Large intestine (tissue), 12 donors: ENCODE measurements at places on chromosomes 6 and 20. TPM values are rescaled to one million over a fixed set of nuclear protein-coding genes. Genes with fewer than 3 reads are reported as not detected.

Gene COX7A2
- 241 TPM for polyA plus RNA-seq

Gene KCNK5
- 31.4 TPM for polyA plus RNA-seq

Gene FAM184A
- 13.8 TPM for polyA plus RNA-seq

Gene VNN1
- 2.0 TPM for polyA plus RNA-seq

Gene SCGN
- 36.9 TPM for polyA plus RNA-seq

Gene NOX3
- not detected for polyA plus RNA-seq

Gene MEI4
- polyA plus RNA-seq = 0.09 TPM

Gene DEFB127
- not detected for polyA plus RNA-seq

Gene UST
- 2.9 TPM for polyA plus RNA-seq

Gene MUC21
- polyA plus RNA-seq = not detected

Gene CFAP61
- polyA plus RNA-seq = 0.36 TPM

Gene MCHR2
- polyA plus RNA-seq = 0.04 TPM

DNA sequence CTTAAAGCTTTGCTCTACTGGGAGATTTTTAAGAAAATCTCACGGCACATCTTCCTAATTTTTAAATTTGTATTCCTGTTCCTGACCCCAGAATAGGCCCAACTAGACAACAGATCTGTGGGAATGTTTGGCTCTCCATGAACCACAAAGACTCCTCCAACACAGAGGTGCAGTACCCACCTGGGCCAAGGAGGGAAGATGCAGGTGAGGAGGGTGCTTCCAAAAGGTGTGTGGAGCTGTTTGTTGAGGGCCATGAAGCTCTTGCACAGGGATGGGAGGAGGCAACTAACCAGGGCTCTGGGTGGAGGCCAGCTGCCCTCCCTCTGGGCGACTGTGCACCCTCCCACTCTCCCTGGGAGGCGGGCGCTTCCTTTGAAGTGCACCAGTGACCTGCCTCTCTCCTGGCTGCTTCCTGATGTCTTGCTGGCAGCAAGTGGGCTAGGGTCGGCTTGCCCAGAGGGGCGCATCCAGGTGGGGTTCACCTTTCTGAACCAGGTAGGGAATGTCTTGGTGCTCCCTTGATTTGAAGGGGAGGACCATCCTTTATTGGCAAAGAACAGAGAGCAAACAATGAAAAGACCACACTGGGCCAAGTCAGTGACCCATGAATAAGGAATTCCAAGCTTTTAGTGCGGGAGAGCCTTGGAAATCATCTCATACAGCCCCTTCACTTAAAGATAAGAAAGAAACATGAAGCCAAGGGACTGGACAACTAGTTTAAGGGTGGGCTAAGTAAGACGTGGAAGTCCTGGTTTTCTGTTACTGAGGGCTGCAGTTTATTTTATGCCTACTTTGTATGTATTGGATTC lies 76.0 kb downstream of the ANKRD6 start:
- H3K27ac ChIP-seq = no peak overlapping the region
- no peaks in the 10 kb centered on the region for H3K36me3 ChIP-seq
- H3K4me3 ChIP-seq = no peak overlapping the region
- H3K4me1 ChIP-seq = no peaks in the 10 kb centered on the region
- no peak for DNase-seq
- H3K27me3 ChIP-seq = no peaks in the 10 kb centered on the region

DNA sequence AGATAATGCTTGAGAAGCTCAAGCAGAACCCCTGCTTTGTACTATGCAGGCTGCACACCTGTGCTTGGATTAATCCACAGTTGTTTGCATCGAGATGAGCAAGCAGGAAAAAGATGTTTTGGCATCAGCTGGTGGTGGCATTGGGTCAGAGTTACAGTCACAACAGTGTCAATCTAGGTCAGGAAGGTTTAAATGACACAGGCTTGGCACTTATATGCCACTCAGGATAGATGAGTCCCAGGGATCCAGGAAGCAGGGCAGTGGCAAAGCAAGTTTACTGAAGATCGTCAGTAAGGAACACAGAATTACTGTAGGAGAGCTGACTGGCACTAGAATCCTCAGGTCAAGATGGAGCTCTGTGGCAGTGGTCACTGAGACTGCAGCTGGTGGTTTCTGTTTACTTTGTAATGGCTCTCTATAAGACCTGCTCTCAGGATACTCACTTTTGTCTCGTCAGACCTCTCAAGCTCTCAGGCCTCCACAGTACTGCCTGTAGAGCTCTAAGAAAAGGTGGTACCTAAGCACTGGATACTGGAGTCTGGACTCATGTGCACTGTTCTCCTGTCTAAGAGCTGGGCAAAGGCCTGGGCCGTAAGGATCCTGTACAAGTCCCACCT lies 110.1 kb upstream of the HS3ST5 start:
- H3K36me3 ChIP-seq = no peaks in the 10 kb centered on the region
- no peak overlapping the region for H3K4me3 ChIP-seq
- no peak overlapping the region for H3K27ac ChIP-seq
- no peaks in the 10 kb centered on the region for H3K4me1 ChIP-seq
- DNase-seq = no peak

DNA sequence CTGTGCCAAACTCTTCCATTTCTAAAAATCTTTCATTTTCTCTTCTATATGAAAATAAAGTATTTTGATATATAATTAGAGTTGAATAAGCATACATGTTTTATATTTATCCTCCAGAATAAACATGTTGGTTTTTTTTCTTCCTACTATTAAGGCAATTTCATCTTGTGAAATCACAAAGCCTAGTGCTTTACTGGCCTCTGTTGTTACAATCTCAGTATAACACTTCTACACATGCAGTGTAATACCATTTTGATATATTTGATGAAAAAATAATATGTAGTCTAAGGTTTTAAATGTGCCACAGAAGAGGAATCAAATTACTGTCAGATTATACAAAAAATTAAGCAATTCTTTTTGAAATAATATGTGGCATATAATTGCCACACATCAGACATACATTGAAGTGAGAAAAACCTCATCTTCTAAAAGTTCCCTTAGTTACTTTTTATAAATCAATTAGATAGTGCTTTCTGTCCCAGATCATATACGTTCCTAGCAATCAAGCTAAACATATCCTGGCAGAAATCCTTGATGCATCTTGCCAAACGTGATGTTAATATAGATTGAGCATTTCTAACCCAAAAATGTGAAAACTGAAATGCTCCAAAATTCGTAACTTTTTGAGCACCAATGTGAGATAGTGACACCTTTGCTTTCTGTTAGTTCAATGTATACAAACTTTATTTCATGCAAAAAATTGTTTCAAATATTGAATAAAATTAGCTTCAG lies 225.1 kb upstream of the MANEA start:
- H3K27me3 ChIP-seq = no peaks in the 10 kb centered on the region
- H3K4me1 ChIP-seq = no peaks in the 10 kb centered on the region
- no peak overlapping the region for H3K27ac ChIP-seq

GRCh38 chr6:39225543-39225942 lies 3.7 kb downstream of the KCNK5 start:
- peak; percentile 86 for DNase-seq
- H3K27me3 ChIP-seq = peaks cover 3% of the 10 kb centered on the region
- H3K4me1 ChIP-seq = peaks cover 51% of the 10 kb centered on the region
- no peak overlapping the region for H3K4me3 ChIP-seq
- peaks cover 24% of the 10 kb centered on the region for H3K36me3 ChIP-seq

- no peaks in the 10 kb centered on the region for H3K27me3 ChIP-seq
- no peak for DNase-seq
- no peaks in the 10 kb centered on the region for H3K36me3 ChIP-seq
- H3K4me3 ChIP-seq = no peak overlapping the region
- H3K27ac ChIP-seq = no peak overlapping the region
These were observed 36.2 kb downstream of the SUN5 start for GRCh38 chr20:32967961-32968457.

DNA sequence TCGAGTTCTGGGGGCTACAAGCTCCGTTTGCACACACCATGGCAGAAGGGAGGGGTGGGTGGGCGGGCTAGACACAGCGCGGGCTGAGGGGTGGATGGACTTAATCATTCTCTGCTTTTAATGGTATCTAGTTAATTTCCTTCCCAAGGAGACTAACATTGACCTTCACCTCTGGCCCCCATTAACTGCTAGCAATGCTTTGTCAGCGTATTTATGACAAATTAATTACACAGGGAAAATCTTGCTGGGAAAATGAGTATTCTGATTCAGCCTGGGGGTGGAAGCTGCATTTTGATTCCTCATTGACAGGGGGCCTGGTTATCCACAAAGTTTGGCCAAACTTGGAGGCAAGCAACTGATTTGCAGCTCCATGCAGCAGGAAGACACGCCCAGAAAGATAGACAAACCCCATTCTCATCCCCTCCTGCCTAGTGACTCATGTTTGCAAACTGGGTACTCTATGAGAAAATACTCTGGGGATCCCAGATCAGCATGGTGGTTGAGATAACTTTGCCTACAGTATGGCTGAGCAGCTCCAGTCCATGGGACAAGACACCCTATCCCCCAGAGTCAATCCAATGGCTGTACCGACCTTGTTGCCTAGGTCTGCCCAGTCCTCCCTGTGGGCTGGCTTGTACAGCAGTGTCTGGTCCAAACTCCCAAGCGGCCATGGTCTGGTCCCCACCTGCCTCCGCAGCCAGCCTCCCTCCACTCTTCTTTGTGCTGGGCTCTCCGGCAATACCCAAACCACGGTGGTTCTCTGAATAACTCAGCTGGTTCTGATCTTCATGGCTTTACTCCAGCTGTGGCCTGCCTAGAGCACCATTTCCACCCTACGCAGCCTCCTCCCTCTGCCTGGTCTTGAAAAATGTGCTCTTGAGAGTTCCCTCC lies 19.7 kb downstream of the ZBP1 start:
- H3K27ac ChIP-seq = no peak overlapping the region
- no peak overlapping the region for H3K4me3 ChIP-seq
- DNase-seq = no peak
- no peaks in the 10 kb centered on the region for H3K27me3 ChIP-seq
- H3K4me1 ChIP-seq = peaks cover 18% of the 10 kb centered on the region
- no peaks in the 10 kb centered on the region for H3K36me3 ChIP-seq

GRCh38 chr6:33241968-33242367 lies 29.7 kb downstream of the VPS52 start:
- DNase-seq = no peak
- H3K36me3 ChIP-seq = no peaks in the 10 kb centered on the region
- H3K27ac ChIP-seq = no peak overlapping the region
- no peak overlapping the region for H3K4me3 ChIP-seq
- peaks cover 13% of the 10 kb centered on the region for H3K27me3 ChIP-seq
- H3K4me1 ChIP-seq = no peaks in the 10 kb centered on the region

GRCh38 chr20:48734104-48734749 lies 93.6 kb downstream of the PREX1 start:
- H3K4me3 ChIP-seq = no peak overlapping the region
- no peaks in the 10 kb centered on the region for H3K27me3 ChIP-seq
- no peak overlapping the region for H3K27ac ChIP-seq
- no peaks in the 10 kb centered on the region for H3K36me3 ChIP-seq
- no peak for DNase-seq

DNA sequence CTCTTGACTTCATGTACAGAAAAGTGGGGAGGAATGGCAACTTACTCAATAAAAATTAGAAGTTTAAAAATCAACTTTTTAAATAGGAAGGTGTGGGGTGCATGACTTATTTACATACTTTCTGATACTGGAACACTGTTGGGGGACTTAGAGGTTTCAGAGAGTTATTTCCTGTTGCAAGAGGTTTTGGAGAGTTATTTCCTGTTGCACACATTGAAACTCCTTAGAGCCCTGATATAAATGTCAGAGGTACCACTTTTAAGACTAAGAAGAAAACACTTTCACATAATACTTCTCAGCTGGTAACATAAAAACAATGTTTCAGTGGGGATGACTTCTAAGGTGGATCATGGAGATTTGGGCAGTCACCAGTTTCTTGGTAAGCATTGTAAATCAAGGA lies 579.9 kb downstream of the MMUT start:
- no peaks in the 10 kb centered on the region for H3K36me3 ChIP-seq
- H3K27me3 ChIP-seq = no peaks in the 10 kb centered on the region
- DNase-seq = no peak
- no peak overlapping the region for H3K27ac ChIP-seq
- no peaks in the 10 kb centered on the region for H3K4me1 ChIP-seq

DNA sequence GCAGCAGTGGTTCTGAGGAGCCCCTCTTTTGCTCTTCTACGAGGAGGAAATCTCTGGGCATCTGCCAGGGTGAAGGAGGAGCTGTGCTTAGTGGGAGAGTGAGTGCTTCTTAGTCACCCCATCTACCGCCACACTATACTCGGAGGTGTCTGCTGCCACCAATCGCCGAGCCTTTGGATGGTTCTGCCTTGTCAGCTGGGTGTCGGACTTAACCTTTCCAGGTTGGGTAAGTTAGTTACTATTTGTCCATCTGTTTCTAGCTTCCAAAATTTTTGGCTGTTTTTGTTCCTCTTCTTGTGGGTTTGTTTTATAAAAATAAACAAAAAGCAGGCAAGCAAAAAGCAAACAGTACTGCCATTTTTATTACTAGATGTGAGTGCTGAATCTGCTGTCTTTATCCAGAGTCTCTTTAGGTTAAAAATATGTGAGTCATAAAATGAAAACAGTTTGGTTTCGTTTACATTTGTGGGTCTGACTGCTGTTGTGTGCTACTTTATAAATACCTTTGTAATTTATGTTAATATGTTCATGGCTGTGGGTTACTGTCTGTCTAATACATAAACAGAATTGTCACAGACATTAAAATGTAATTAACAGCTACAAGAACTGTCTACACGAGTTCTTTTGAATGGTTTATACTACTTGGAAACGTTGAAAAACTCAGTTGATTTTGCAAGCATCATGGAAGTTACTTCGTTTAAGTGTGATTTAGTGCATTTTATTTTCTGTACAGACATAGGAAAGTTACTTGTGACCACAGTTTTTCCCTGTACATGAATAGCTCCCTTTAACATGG lies 89.2 kb downstream of the ARID1B start:
- H3K36me3 ChIP-seq = no peaks in the 10 kb centered on the region
- H3K4me1 ChIP-seq = no peaks in the 10 kb centered on the region
- no peaks in the 10 kb centered on the region for H3K27me3 ChIP-seq

GRCh38 chr6:3324262-3324942 lies 65.7 kb downstream of the PSMG4 start:
- H3K27me3 ChIP-seq = no peaks in the 10 kb centered on the region
- no peak overlapping the region for H3K4me3 ChIP-seq
- peaks cover 34% of the 10 kb centered on the region for H3K36me3 ChIP-seq
- peaks cover 11% of the 10 kb centered on the region for H3K4me1 ChIP-seq
- DNase-seq = peak; percentile 28

- H3K27me3 ChIP-seq = peaks cover 3% of the 10 kb centered on the region
- no peak overlapping the region for H3K4me3 ChIP-seq
- H3K36me3 ChIP-seq = no peaks in the 10 kb centered on the region
- no peak overlapping the region for H3K27ac ChIP-seq
These were observed 98.3 kb downstream of the SIM1 start for GRCh38 chr6:100366419-100366818.

- no peak overlapping the region for H3K27ac ChIP-seq
- H3K36me3 ChIP-seq = no peaks in the 10 kb centered on the region
- H3K4me3 ChIP-seq = no peak overlapping the region
These were observed 35.2 kb upstream of the MLN start for GRCh38 chr6:33838983-33839382.

- no peaks in the 10 kb centered on the region for H3K36me3 ChIP-seq
- no peak for DNase-seq
- no peak overlapping the region for H3K27ac ChIP-seq
- no peak overlapping the region for H3K4me3 ChIP-seq
- no peaks in the 10 kb centered on the region for H3K27me3 ChIP-seq
These were observed 13.6 kb upstream of the TTLL2 start for GRCh38 chr6:167311286-167311685.

DNA sequence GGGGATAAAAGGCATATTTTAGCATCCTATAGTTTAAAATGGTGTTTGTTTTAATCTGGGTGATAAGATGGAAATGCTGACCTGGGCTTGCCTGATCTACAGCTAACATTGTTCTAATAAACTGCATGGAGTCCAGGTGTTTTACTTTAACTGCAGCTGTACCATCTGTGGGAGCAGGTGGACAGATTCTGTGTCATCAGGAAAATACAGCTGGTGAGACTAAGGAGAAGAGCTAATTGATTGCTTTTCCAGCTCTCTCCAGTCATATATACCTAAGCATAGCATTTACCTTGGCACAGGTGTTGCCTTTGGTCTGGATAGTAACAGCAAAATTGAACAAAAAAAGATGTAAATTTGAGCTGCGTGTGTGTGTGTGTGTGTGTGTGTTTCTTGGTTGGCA lies 31.6 kb downstream of the CBFA2T2 start:
- peaks cover 5% of the 10 kb centered on the region for H3K4me1 ChIP-seq
- no peak overlapping the region for H3K27ac ChIP-seq
- peaks cover 9% of the 10 kb centered on the region for H3K36me3 ChIP-seq
